Common myeloid progenitor, CD34-positive (primary cell): ENCODE measurements at places on chromosomes 13 and 19.
A peak's percentile ranks its signal among the peaks of the same experiment; 100 is the strongest.

GRCh38 chr19:45138303-45138751 lies 22.5 kb downstream of the NKPD1 start:
- H3K27me3 ChIP-seq: no peaks in the 10 kb centered on the region
- DNase-seq: no peak
- H3K36me3 ChIP-seq: peaks cover 2% of the 10 kb centered on the region
- H3K4me1 ChIP-seq: no peaks in the 10 kb centered on the region

- no peak for DNase-seq
- peak overlapping the region; percentile 81 for H3K4me3 ChIP-seq
These were observed 1.9 kb downstream of the CNN2 start for GRCh38 chr19:1028062-1028926.

GRCh38 chr13:31477961-31478360 lies 261.4 kb upstream of the RXFP2 start:
- H3K36me3 ChIP-seq: no peaks in the 10 kb centered on the region
- H3K27me3 ChIP-seq: peaks cover 1% of the 10 kb centered on the region
- H3K27ac ChIP-seq: no peak overlapping the region
- DNase-seq: no peak
- no peak overlapping the region for H3K4me3 ChIP-seq

GRCh38 chr13:39968646-39969475 lies 313.4 kb downstream of the COG6 start:
- H3K27me3 ChIP-seq: no peaks in the 10 kb centered on the region
- H3K36me3 ChIP-seq: no peaks in the 10 kb centered on the region
- H3K27ac ChIP-seq: no peak overlapping the region
- DNase-seq: no peak
- no peaks in the 10 kb centered on the region for H3K4me1 ChIP-seq
- no peak overlapping the region for H3K4me3 ChIP-seq

DNA sequence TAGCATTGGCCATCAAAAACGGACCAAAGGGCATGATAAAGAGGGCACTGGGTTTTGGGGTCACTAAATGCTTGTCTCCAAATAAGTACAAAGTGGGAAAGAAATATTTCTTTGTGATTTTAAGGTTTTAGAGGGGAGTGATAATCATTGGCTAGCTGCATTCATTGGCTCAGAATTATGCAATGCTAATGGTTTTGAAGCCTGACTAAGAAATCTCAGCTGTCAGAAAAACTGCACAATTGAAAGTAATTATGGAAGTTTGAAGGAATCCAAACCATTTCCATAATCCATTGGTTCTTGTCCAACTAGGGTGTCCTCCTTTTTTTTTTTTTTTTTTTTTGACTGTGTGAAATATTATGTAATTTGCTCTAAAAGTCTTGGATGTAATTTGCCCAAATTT lies 88.2 kb upstream of the ARGLU1 start:
- DNase-seq: no peak
- H3K4me3 ChIP-seq: no peak overlapping the region
- H3K27ac ChIP-seq: no peak overlapping the region
- no peaks in the 10 kb centered on the region for H3K27me3 ChIP-seq
- no peaks in the 10 kb centered on the region for H3K4me1 ChIP-seq
- no peaks in the 10 kb centered on the region for H3K36me3 ChIP-seq

GRCh38 chr13:107376341-107377125 lies 808.6 kb upstream of the ARGLU1 start:
- no peak overlapping the region for H3K4me3 ChIP-seq
- H3K27me3 ChIP-seq: no peaks in the 10 kb centered on the region
- no peak for DNase-seq
- no peaks in the 10 kb centered on the region for H3K36me3 ChIP-seq

GRCh38 chr13:34430294-34430693 lies 511.8 kb upstream of the NBEA start:
- no peaks in the 10 kb centered on the region for H3K27me3 ChIP-seq
- H3K36me3 ChIP-seq: no peaks in the 10 kb centered on the region
- H3K4me3 ChIP-seq: no peak overlapping the region
